NCI-H69 (cell line): ENCODE measurements at places on chromosomes 3 and 15.
A peak's percentile ranks its signal among the peaks of the same experiment; 100 is the strongest.

- DNase-seq, result no peak
These were observed 104.5 kb downstream of the MESD start for GRCh38 chr15:80885016-80885579.

DNA sequence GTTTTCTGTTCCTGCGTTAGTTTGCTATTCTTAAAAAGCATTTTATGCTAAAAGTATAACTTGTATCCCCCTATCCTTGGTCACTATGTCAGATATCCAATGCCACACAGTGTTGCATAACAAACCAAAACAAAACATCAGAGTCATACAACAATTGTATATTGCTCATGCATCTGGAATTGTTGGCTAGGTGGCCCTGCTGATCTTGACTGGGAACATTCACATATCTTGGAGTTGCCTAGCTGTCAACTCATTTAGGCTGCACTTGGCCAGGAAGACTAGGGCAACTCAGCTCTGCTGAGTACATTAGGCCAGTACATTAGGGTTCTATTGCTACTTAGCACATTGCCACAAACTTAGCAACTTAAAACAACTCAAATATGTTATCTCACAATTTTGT, 706.5 kb upstream of the UBE2E2 start:
- no peak for DNase-seq

DNA sequence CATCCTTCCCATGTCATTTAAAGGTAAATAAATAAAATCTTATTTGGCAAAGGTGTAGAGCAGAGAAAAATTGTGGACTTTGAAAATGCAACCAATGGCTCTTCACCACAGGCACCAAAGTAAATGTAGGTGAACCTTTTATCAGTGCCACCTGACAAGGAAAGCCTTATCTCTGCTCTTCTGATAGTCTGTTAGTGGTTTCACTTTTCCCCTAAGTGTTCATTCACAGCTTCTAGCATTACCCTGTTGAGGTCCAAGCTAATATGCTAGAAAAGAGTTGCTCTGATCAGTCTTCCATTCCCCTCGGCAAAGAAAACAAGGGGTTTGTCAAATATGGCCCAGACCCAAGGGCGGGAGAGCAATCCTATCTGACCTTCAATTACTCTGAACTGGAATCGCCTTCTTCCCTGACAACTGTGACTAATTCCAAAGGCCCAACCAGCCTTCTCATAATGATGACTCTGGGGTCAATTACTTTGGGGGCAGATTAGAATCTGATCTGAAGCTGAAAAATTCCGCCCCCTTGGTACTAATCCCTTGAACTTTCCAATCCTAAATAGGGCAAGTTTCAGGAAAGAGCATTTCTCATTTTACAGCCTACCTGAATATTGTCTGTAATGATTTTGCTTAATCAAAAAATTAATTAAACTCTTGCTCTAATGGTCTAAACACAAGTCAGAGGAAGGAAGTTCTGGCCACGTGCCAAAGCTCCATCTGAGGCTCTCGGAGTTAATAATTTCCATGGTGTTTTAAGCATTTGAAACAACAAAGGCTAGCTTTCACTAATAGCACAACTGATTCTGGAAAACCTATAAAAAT, 52.4 kb downstream of the SETMAR start:
- DNase-seq, result peak; percentile 0

DNA sequence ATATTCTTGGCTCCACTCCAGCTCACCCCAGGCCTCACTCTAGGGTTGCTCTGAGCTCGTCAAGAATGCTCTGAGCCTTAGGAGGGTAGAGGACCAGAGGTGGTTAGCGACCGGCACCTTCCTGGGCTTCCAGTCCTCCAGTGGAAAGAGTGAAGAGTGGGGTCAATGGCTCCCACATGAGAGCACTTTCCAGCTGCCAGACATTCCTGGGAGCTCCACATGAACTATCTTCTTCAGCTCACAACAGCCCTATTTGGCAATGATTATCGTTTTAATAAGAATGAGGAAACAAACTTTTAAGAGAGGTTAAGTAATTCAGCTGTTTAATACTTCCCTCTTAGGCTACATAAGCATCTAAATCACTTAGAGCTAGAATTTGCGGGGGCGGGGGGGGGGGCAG, 139.3 kb downstream of the STT3B start:
- peak; percentile 2 for DNase-seq

DNA sequence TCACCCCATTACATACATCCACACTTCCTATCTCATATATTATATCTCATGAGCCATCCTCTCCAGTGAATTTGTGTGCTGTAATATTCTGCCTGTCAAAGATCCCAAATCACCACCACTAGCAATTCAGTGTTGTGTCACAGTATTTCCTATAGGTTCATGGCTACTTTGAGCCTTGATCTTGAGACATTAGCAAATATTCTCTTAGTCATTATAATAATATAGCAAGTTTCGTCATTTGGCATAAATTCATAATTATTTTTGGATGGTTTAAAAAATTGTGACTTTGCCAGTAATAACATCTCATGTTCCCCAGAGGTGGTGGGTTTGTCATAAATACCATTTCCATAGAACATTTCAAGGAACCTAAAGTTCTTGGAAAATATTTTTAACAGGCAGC, 47.7 kb downstream of the CMSS1 start:
- peak; percentile 1 for DNase-seq

DNA sequence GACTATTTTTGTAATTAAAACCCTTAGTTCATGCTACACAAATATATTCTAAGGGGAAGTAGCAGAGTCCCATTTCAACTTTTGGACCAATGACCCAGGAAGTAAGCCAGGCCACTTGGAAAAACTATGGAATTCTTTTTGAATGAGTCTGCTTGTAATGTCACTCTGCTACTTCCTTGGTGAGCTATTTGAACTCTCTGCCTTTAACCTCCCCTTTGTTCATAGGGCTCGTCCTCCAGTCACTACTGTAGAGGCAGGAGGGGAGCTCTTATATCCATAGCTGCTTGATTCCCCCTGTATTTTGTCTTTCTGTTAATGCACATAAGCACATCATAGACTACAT, 119.6 kb downstream of the UACA start:
- no peak for DNase-seq

- no peak for DNase-seq
These were observed 506.3 kb upstream of the GRM7 start for GRCh38 chr3:6354653-6355052.

GRCh38 chr3:26015752-26016151, 225.9 kb downstream of the OXSM start:
- no peak for DNase-seq

- peak; percentile 21 for DNase-seq
These were observed 26.4 kb upstream of the HERC1 start for GRCh38 chr15:63860155-63860554.

GRCh38 chr15:77107068-77107467, 36.2 kb upstream of the TSPAN3 start:
- no peak for DNase-seq

- no peak for DNase-seq
These were observed 225.2 kb downstream of the KCNMB2 start for GRCh38 chr3:178761461-178761860.

DNA sequence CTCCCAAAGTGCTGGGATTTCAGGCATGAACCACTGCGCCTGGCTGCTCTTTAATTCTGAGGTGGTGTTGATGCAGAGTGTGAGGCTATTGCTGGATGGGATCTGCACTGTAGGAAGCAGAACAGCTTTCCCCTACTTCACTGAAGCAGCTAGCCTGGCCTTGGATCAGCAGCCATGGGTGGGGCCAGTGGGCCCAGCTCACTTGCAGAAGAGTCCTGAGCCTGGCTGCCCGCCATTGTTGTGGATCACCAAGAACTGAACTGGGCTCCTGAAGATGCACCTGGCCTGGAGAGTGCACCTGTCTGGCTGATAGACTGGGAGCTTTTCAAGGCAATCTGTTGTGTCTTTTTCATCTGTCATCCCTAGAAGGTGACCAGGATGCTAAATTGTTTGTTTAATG, 11.9 kb downstream of the TLNRD1 start:
- DNase-seq, result no peak

DNA sequence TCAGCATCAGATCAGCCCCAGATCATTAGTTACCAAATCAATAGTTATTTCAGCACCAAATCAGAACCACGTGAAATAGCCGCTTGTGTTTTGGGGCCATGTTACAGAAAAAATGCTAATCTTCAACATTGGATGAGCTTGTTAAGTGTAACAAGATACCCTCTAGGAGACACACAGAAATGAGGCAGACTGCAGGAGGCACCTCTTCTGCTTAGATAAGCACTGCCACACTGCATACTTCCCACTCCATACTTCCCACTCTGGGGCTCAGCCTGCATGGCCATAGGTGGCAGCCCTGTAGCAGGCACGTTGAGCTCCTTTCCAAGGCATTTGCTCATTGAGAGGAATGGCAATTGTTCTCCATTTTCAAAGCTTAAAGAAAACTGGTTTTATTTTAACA, 73.3 kb downstream of the CHCHD6 start:
- no peak for DNase-seq

DNA sequence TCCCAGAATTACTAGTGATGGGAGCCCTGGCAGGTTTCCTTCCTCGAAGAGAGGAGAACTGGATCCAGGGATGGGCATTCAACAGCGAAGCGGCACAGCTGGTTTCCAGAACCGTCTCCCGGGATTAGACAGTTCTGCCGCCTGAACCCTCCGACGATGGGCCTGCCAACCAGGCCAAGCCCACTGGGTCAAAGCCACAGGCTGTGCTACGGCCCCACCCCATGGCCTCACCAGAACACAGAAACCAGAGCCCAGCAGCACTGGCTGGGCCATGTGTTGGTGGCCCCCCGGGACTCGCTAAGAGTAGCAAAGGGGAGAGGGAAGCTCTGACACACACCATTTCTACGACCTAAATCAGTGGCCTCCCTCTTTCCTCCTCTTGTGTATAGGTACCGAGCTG, 2.2 kb downstream of the C15orf62 start:
- no peak for DNase-seq

DNA sequence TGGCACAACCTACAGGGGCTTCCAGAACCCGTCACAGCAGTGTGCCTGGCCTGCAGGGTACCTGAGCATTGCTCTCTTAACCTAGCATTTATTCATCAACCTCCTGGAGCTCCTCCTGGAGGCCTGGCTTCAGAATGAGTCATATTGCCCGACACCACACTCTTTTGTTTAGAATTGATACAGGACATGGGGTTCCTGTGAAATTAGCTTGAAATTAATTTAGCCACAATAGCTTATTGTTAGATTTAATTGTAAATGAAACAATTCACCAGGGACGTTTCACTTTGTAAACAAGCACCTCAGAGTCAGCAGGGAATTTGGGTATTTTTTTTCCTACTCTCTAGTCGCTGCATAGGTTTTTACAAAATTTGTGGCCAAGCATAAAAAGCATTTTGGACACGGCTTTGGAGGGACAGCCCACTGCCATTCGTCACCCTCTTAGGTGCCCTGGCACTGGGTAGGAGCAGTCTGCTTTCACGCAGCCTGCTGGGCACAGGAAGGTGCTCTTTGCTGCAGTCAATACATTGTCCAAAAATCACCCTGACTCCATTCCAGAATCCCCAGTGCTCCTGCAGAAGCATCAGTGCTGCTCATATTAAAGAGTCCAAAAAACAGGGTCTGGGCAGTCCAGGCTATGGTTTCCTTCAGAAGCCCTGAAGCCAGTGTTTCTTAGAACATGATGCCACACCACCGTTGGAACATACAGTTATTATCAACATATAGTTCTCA, 60.8 kb upstream of the MEF2A start:
- DNase-seq, result peak; percentile 72

GRCh38 chr3:18279226-18279737, 145.9 kb downstream of the SATB1 start:
- no peak for DNase-seq

DNA sequence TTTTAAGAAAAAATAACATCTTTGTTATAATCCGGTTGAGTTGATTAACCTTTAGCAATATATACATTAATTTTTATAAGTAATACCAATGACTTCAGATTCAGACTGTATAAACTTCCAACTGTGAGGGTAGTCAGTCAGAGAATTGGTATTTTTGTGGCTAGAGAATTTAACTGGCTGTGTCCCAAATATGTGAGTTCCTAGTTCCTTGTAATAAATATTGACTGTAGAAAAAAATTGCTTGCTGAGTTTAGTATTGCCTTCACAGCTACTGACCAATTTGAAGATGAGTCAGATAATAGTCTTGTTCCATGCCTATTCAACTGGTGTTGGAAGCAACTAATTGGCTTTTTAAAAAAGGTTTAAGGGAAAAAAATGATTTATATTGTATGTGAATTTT, 210.8 kb downstream of the GAP43 start:
- no peak for DNase-seq

GRCh38 chr3:101676765-101677435, at the start of gene ZBTB11:
Gene ZBTB11 (minus strand): TSS chr3:101677132. CDS start chr3:101676914, 218 bp downstream.
- DNase-seq, result no peak

- peak; percentile 79 for DNase-seq
These were observed 16.7 kb upstream of the TBC1D21 start for GRCh38 chr15:73856458-73857192.

- peak; percentile 88 for DNase-seq
These were observed at the start of gene SPSB4 for GRCh38 chr3:141050576-141051442. Gene SPSB4 (plus strand): TSS chr3:141051347. CDS start chr3:141066105, 14,758 bp downstream.

GRCh38 chr3:47772788-47773187, 8.9 kb downstream of the SMARCC1 start:
- no peak for DNase-seq

- no peak for DNase-seq
These were observed 100.1 kb upstream of the NPHP3 start for GRCh38 chr3:132822266-132822665.

DNA sequence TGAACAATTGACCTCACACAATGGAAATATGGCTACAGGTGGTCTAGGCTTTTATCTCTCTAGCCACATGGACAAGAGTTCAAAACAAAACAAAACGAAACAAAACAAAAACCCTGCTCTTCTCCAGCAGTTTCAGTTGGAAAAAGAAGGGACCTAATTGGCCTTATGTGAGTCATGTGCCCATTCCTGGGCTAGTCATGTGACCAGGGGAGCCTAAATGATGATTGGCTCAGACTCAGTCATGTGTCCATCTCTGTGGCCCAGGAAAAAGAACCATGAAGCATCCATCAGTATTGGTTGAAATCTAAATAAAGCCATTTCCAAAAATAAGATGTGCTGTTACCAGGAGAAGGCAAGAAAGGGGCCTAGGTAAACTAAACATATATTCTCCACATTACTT, 96.8 kb downstream of the ANXA2 start:
- DNase-seq, result peak; percentile 69

- DNase-seq, result no peak
These were observed 30.4 kb downstream of the COLQ start for GRCh38 chr3:15491143-15491542.

- peak; percentile 37 for DNase-seq
These were observed 21.4 kb upstream of the PLSCR5 start for GRCh38 chr3:146626403-146627122.

DNA sequence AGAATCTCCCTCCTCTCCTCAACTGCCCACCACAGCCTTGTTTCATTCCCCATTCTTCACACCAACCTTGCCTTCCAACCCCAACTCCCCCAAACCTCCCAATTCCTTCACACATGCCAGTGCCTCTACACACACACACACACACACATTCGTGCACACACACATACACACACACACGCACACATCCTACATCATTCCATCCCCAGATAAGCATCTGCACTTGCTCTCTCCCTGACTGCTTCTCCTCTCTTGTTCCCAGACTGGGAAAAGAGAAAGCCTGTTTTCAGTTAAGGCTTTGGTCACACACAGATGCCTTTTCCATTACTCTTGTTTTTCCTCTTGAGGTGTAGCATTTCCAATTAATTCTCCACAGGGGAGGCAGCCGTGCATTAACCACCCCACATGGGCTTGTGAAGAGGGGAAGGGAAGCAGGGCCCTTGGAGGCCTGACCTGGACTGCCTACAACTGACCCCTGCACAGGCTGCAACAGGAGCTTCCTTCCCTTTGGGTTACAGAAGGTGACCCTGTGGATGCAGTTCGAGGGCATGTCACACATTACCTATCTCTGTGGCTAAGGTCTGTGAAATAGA, 32.0 kb upstream of the BOC start:
- DNase-seq, result no peak
